LHCN-M2 (cell line): ENCODE measurements at places on chromosomes 1 and 21. TPM values are rescaled to one million over a fixed set of nuclear protein-coding genes. Genes with fewer than 3 reads are reported as not detected.

The LCE1E gene
- total RNA-seq: not detected in 2 replicates

The BGLAP gene
- 2.0 and 4.3 TPM in 2 replicates for total RNA-seq

The PROX1 gene
- 1.4 and 2.1 TPM in 2 replicates for total RNA-seq

DNA sequence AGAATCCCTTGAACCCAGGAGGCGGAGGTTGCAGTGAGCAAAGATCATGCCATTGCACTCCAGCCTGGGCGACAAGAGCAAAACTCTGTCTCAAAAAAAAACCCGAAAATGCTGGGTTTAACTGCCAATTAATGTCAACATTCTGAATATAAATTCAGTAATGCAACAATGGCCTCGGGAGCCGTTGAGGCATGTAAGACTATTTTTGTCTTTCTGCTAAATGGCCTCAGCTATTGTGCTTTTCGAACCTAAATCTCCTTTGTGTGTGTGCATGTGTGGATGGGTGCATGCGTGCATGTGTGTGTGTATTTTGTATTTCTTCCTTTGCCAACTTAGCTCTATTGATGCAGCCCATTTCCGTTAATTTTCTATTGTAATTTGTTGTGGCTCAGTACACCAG is 31.6 kb downstream of the CLIC4 start:
- no peak for DNase-seq

- DNase-seq: no peak
Observed at GRCh38 chr21:37166733-37167132, 93.7 kb downstream of the TTC3 start.
